ENCODE measurements at places on chromosomes 2 and 18. TPM values are rescaled to one million over a fixed set of nuclear protein-coding genes. Genes with fewer than 3 reads are reported as not detected.

GRCh38 chr18:48729404-48729803 lies 190.6 kb downstream of the CTIF start:
- DNase-seq = no peak

- no peak for DNase-seq
Measured at GRCh38 chr2:176136374-176137251, 7.1 kb downstream of the HOXD8 start.

DNA sequence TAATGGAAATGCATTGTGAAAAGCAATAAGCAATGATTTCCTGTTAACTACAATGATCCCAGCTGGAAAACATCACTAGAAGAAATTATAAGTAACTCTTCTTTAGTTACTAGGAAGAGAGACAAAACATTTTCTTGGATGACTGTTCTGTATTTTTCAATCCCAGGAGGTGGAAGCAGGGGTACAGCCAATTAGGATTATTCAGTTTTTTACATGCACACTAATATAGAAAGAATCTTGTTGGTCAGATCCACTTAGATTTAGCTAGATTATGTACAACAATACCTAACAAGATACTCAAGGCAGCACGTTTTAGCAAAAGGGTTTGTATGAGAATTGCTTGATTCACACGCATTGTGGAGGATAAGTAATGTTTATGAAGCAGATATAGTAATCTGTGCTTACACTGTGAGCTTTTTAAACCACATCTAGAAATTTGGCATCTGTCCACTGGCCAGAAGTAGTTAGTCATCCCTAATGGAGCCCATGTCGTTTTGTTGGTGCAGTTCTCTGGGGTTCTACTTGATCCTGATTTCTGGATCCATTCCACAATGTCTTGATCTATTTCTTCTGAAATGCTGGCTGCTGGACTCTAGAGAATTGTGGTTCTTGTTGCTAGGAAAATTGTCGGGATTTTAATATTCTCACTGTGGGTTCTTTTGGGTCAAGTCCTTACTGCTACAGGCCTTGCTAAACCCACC lies 199.7 kb downstream of the ADCYAP1 start:
- no peak for DNase-seq

DNA sequence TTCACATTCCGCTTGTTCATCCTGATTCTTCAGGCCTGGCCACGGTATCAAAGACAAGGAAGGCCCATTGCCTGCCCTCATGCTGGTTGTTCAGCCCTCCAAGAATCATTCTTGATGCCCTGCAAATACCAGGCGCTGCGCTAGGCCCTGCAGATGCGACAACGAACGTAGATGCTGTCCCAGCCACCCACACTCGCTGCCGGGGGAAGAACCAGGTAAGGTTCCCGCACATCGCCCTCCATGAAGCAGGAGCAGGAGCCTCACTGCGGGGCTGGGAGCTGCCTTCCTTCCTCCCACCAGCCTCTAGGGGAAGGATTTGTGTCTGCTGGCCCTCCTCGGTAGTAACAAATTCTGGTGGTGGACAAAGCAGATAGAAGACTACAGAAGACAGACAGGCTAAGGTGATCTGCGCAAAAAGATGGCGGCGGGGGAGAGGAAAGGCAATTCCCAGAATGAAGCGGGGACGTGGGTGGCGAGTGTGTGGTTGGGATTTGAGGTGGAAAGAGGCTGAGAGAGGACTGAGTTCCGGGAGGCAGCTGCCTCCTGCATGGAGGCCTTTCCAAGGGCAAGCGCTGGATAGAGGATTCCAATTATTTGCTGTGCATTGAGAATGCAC lies 19.8 kb upstream of the GPR55 start:
- DNase-seq = no peak

DNA sequence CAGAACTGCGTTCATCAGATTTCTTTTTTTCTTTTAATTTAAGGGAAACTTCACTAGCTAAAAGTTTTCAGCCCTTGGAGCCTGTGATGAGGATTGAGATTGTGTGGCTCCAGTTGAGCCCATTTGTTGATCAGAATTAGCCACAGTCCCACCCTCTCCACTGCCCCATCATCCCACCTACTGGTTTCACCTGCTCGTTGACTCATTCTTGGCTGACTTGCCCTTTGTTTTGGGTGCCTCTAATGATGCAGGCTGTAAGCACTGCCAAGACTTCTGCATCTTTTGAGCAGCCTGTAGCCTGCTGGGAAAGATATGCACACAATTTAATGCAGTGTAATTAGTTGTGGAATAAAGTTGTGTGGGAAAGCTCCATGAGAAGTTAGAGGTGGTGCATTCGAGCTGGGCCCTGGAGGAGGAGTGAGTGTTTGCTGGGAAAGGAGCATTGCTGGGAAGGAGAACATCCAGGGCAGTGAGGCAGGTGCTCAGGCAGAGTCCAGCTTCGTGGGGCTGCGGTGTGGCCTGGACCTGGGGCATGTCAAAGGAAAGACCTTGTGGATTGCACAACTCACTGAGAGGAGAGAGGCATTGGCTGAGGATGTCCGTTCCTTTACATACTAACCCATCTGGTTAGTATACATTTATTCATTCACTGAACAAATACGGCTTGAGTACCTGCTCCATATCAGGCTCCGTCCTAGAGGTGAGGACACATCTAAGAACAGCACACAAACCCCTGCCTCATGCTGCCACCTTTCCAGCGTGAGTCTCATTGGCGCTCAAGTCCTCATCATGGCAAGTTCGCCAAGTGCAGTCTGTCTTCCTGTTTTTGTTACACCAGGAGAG lies 18.2 kb downstream of the ASPRV1 start:
- no peak for DNase-seq

- DNase-seq = no peak
Measured at GRCh38 chr2:185807351-185807750, 68.7 kb downstream of the FSIP2 start.

DNA sequence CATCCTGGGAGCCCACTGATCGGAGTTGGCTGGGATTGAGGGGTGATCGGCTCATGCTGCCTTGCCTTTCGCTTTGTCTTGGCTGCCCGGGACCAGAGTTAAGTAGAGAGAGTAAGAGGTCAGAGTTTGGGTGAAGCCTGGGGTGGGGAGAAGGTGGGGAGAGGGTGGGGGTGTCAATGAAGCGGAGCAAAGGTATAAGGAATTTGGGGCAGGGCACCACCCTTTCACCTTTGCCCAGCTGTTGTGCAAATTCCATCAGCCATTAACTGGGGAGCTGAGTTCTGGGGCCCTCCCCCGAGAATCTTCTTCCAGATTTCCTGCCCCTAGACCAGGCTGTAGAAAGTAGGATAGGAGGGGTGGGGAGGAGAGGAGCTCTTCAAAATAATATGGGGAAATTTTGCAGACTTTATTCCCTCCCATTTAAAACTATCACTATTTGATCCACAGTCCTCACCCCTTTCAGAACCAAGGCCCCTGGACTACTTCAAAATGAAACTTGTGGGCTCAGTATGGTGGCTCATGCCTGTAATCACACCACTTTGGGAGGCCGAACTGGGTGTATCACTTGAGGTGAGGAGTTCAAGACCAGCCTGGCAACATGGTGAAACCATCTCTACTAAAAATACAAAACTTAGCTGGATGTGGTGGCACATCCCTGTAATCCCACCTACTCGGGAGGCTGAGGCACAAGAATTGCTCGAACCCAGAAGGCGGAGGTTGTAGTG lies at the start of gene SLC23A3:
SLC23A3 (minus strand) TSS at position 100 of the 725 bp plus-strand sequence; CDS start at position 55, 45 bp downstream.
- DNase-seq = peak; percentile 6

- DNase-seq = no peak
Measured at GRCh38 chr2:222656526-222657446, 894 bp upstream of the FARSB start.

DNA sequence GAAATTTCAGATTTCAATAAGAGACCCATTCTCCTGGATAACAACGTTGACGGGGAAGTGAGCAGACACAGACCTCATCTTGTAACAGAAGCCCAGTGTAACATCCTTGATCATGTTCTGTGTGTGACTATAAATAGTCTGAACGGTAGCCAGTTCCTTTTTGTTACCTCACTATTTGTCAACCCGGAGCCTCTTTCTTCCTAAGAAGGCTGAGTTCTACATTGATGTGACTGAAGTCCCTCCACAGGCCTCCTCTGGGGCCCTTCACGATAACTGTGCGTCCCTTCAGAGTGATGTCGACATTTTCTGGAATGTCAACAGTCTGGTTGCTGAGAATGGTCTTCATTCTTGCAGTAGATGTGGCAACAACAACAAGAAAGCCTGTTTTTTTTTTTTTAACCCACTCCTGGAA lies 6.3 kb upstream of the PLEKHM3 start:
- no peak for DNase-seq

- DNase-seq = no peak
Measured at GRCh38 chr2:28325173-28325566, 67.5 kb upstream of the FOSL2 start.

- no peak for DNase-seq
Measured at GRCh38 chr2:171688129-171688465, 828 bp downstream of the DYNC1I2 start.

DNA sequence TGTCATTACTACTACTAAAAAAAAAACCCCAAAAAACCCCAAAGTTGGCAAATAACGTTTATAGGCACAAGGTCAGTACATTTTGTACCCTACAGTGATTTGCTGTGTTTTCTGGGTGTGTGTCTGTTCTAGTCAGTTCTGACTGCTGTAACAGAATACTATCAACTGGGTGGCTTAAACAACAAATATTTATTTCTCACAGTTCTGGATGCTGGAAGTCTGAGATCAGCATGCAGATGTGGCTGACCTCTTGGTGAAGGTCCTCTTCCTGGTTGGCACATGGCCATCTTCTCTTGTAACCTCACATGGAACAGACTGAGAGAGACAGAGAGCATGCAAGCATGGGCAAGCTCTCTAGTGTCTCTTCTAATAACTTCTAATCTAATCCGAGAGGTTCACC lies 103.1 kb downstream of the CERS6 start:
- DNase-seq = peak; percentile 60

GRCh38 chr2:219643084-219643473 lies 15.6 kb downstream of the SLC4A3 start:
- no peak for DNase-seq

GRCh38 chr18:36977121-36977520 lies 148.2 kb downstream of the KIAA1328 start:
- DNase-seq = no peak

DNA sequence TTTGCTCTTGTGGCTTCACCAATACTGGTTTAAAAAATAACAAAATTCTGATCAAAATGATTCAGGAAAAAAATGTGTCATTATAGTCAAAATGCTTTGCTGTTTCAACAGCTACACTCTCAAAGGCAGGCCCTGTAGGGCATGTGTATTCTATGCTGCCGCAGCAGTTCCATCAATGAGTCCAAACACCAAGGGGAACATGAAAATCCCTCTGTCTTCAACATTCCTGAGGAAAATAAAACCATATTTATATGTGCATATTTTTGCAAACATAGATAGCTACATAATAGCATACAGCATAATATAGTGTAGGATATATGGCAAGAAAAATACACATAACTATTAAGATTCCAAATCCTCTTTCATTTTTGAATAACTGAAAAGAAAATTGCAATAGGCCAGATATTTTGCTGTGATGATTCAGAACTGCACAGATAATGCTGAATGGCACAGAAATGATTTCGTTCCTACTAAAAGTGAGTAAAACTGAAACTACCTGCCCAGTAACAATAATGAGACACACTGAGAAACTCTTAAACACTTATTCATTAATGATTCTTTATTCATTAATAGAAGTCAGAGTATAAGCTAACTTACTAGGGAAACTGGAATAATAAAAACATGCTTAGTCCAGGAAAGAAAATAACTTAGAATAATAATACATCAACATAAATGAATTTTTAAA lies 343.8 kb downstream of the SUCLG1 start:
- DNase-seq = no peak

- no peak for DNase-seq
Measured at GRCh38 chr2:64678771-64679590, 25.3 kb upstream of the SERTAD2 start.

DNA sequence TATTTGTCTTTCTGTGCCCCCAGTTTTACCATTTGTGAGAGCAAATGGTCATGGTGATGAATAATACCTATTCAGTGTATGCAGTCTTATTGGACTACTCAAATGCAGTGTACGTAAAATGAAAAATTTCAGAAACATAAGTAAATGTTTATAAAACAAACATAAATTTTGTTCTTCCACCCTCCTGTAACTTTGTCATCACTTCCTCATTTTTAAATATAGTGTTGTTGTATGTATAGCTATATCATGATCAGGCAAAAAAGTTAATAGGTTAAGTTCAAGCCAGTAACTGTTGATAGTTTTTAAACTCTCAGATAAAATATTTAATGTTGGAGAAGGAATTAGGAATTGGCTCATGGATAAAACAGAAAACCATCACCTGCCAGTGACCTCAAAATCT lies 93.2 kb downstream of the KLF7 start:
- DNase-seq = no peak

GRCh38 chr2:101150306-101151145 lies 656 bp downstream of the TBC1D8 start:
- DNase-seq = peak; percentile 20

GRCh38 chr2:234257859-234258561 lies 207.5 kb downstream of the SPP2 start:
- DNase-seq = peak; percentile 78

DNA sequence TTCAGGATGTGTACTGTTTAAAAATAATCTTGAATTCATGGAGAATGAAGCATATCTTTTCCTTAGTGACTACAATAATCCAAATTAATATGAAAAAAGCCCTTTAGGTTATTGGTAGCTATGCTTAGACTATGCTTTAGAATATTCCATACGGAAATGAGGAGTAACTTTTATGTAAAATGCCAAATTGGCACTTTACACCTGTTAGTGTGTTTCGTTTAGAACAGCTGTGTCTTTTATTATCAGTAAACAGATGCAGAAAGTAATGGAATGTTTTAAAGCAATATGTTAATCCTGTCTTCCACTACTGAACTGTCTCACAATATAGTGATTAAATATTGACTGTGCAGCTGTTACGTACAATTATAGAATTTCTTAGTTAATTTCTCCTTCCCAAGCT lies 129.6 kb downstream of the PMS1 start:
- no peak for DNase-seq

DNA sequence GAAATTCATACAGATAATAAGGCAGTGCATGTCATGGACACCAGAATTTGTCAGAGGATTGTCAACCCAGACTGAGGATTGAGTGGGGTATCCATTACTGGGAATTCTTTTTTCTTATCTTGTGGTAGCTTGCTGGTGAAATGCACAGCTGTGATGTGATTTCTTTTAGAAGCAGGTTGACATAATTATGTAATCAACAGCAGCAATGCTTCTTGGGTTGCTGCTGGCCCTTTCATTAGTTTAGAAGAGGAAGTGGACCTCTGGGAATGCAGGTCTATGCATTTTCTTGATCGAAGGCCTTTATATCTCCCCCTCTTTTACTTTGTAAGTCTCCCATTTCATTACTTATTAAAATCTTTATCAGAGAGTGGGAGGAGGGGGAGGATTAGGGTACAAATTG lies 319.9 kb downstream of the AGPS start:
- DNase-seq = no peak

NPAS2 gene
- 47.4 TPM for total RNA-seq

UPP2 gene
- not detected for total RNA-seq

TMEM169 gene
- total RNA-seq = 7.3 TPM

SLC23A3 gene
- total RNA-seq = 4.7 TPM

LRP1B gene
- total RNA-seq = 0.26 TPM

GALNT5 gene
- 11.7 TPM for total RNA-seq

ABCB11 gene
- 0.23 TPM for total RNA-seq

PKDCC gene
- total RNA-seq = 128 TPM

CCL20 gene
- total RNA-seq = 1.0 TPM

PAX3 gene
- total RNA-seq = not detected

IMPA2 gene
- total RNA-seq = 64.2 TPM

THADA gene
- total RNA-seq = 35.9 TPM

LYG1 gene
- 1.6 TPM for total RNA-seq

FN1 gene
- total RNA-seq = 157 TPM

All from mucosa of gallbladder (tissue), 1 donor.